ENCODE measurements at places on chromosomes 5 and 9. TPM values are rescaled to one million over a fixed set of nuclear protein-coding genes. Genes with fewer than 3 reads are reported as not detected.

The RANBP3L gene
- not detected for total RNA-seq

The AFAP1L1 gene
- 4.0 TPM for total RNA-seq

GRCh38 chr5:5271786-5272321 lies 131.7 kb downstream of the ADAMTS16 start:
- H3K36me3 ChIP-seq, result no peaks in the 10 kb centered on the region
- no peak overlapping the region for H3K27ac ChIP-seq
- no peaks in the 10 kb centered on the region for H3K27me3 ChIP-seq

- H3K27ac ChIP-seq, result no peak overlapping the region
- no peaks in the 10 kb centered on the region for H3K27me3 ChIP-seq
- H3K4me3 ChIP-seq, result no peak overlapping the region
- H3K4me1 ChIP-seq, result no peaks in the 10 kb centered on the region
- DNase-seq, result no peak
Observed at GRCh38 chr9:72185561-72185960, 36.3 kb downstream of the GDA start.

DNA sequence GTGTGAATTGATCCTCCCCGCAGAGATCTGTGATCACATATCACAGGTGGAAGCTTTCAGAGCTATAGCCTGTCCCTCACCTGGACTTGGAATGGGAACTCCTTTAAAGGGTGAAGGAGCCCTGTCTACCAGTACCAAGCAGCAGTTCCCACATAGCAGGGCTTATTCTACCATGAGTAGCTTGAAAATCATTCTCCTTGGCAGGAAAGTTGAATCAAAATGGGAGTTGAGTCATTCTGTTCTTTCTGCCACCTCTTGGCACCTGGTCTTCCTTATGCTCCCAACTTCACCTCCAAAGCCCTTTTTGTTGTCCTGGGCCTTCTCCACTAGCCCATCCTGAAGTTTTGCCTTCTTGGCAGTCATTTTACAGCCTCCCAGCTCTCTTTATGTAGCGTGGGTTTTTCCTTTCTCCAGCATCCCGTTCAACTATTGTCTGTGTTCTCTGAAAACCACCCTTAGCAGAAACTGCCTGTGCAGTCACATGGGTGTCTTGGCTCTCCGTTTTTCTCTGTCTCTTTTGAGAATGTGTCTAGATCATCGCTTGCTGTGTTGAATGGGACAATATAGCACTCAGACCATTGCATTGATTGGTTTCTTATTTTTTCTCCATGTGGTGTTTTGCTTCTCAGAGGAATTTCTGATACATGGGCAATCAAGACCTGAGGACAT lies 222.2 kb downstream of the AOPEP start:
- no peak overlapping the region for H3K27ac ChIP-seq
- H3K4me3 ChIP-seq, result no peak overlapping the region
- no peaks in the 10 kb centered on the region for H3K27me3 ChIP-seq

DNA sequence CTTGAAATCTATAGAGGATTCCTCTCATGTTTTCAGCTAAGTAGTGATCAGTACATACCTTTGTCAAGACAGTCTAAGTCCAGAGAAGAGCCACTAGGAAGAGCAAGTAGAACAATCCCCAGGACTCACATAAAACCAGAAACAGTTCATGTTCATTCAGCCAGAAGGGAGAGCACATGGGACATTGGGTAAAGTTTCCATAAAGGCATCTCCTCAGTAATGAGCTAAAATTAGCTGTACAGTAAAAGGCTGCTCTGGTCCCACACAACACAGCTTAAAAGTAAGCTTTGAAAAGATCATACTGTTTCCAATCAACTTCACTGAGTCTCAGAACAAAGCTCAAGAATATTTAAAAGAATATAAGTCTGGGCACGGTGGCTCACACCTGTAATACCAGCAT lies 32.4 kb downstream of the HOMER1 start:
- no peaks in the 10 kb centered on the region for H3K4me1 ChIP-seq
- H3K27ac ChIP-seq, result no peak overlapping the region
- no peaks in the 10 kb centered on the region for H3K36me3 ChIP-seq
- DNase-seq, result no peak
- H3K4me3 ChIP-seq, result no peak overlapping the region

- H3K27me3 ChIP-seq, result no peaks in the 10 kb centered on the region
- H3K4me3 ChIP-seq, result no peak overlapping the region
- no peaks in the 10 kb centered on the region for H3K4me1 ChIP-seq
Observed at GRCh38 chr9:37104183-37104889, 16.0 kb upstream of the ZCCHC7 start.

GRCh38 chr9:14983599-14983998 lies 73.4 kb upstream of the FREM1 start:
- no peak overlapping the region for H3K4me3 ChIP-seq
- DNase-seq, result no peak
- H3K36me3 ChIP-seq, result no peaks in the 10 kb centered on the region
- H3K27ac ChIP-seq, result no peak overlapping the region
- H3K27me3 ChIP-seq, result no peaks in the 10 kb centered on the region

DNA sequence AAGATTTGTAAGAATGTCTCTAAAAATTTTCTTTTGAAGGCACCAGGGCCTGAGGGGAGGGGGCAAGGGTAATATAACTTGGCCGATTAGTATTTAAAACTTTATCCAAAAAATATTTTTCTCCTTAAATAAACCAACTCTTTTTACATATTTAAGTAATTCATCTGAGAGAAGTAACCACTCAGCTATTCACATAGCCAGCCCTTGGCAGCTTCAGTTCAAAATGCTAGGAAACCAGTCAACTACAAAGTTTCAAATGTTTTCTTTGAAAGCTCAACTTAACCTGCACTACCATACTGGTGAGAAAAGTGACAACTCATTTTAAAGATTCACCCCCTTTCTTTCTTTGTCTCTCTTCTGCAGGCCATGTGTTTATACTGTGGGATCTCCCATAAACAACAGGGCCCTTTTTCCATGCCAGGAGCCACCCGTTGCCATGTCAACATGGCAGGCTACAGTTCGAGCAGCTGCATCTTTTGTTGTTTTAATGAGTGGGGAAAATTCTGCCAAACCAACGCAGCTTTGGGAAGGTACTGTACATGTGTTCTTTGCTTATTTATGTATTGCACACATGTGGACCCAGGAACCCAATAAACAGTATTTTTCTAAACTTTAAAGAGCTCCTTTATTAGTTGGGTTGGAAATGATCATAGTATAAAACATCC lies 46.3 kb downstream of the AOPEP start:
- H3K27ac ChIP-seq, result no peak overlapping the region
- H3K27me3 ChIP-seq, result no peaks in the 10 kb centered on the region
- H3K4me1 ChIP-seq, result no peaks in the 10 kb centered on the region
- no peak overlapping the region for H3K4me3 ChIP-seq
- no peak for DNase-seq
- no peaks in the 10 kb centered on the region for H3K36me3 ChIP-seq

- no peaks in the 10 kb centered on the region for H3K4me1 ChIP-seq
- H3K27me3 ChIP-seq, result peaks cover 5% of the 10 kb centered on the region
- DNase-seq, result no peak
- no peaks in the 10 kb centered on the region for H3K36me3 ChIP-seq
- no peak overlapping the region for H3K27ac ChIP-seq
Observed at GRCh38 chr5:176610435-176610773, 448 bp upstream of the GPRIN1 start.

GRCh38 chr5:91269198-91269597 lies 113.9 kb downstream of the ARRDC3 start:
- no peaks in the 10 kb centered on the region for H3K4me1 ChIP-seq
- H3K27me3 ChIP-seq, result no peaks in the 10 kb centered on the region
- DNase-seq, result no peak
- H3K4me3 ChIP-seq, result no peak overlapping the region
- H3K36me3 ChIP-seq, result no peaks in the 10 kb centered on the region
- no peak overlapping the region for H3K27ac ChIP-seq
